ENCODE measurements at places on chromosomes 4 and X.

- no peak for DNase-seq
Observed at GRCh38 chr4:181807771-181808170, 435.4 kb upstream of the TENM3 start.

DNA sequence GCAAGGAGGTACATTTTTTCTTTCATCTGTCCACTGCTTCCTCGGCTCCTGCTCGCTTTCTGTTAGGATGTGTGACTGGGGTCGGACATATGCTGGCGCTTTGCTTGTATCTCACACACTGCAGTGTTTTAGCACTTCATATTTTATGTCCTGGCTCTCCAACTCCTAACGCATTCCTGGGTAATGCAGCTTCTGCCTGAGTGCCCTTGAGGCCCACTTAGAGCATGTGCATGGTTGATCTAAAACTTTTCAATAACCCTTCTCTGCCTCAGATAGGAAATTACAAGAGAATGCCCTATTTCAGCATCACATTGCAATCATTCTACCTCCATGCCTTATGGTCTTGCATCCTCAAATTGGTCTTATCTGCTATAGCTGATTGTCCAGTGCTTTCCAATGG is 65.3 kb downstream of the NEIL3 start:
- no peak for DNase-seq

- no peak for DNase-seq
Observed at GRCh38 chrX:41110801-41111625, 25.8 kb downstream of the USP9X start.

DNA sequence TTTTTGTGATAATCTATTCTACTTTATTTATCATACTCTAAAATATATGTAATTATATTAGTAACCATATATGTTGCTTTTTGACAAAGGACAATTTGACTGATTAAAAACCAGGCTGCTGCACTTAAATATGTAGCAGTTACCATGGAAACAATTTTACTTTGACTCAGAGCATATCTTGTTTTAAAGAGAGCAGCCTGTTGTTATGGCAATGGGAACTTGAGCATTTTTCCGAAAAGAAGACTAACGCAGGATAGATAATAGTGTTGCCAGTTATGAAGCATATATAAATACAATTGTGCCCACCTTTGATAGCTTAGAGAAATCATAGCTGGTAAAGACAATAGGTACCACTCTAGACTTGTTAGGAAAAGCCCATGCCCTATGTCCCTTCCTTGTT is 283.0 kb downstream of the GASK1B start:
- no peak for DNase-seq

DNA sequence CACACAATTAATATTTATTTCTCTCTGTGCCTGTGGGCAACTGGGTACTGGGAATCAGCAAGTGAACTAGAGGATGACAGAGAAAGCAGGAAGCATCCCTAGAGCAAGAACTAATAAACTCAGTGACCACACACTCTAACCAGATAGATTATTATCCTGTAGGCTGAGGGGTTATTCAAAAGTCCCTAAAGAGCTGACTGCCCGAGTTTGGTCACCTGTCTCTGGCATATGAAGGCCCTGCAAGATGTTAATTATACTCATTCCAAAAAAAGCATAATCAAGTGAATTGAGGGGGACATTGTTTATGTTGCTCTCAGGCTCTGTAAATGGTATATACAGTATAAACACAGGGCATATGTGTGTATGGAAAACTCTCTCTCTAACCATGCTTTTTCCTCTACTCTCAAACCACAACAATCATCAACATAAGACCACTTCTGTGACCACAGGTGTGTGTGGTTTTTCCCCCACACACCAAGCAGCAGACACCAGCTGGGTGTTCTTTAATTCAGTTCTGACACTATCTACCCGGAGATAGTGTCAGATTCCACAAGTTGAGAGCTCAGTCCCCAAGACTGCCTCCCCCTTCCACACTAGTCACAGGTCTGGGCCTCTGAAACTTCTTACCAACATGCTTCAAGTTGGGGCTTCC is 6.2 kb upstream of the HPSE start:
- no peak for DNase-seq

DNA sequence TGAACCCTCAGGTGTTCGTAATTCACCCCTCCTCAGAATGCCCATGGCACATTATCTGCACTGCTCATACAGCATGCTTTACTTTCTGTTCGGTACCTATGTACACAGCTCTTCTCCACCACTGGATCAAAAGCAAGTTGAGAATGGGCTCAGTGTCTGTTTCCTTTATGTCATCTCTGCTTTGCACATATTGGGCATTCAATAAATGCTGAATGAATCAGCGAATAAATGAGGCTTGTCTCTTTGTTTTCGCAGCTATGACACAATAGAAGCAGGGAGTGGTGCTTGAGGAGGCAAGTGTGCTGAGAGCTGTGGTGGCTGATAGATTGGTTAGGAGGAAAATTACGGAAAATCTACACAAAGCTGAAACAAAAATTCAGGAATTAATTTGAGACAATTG is 109.1 kb upstream of the VMA21 start:
- DNase-seq, result no peak

DNA sequence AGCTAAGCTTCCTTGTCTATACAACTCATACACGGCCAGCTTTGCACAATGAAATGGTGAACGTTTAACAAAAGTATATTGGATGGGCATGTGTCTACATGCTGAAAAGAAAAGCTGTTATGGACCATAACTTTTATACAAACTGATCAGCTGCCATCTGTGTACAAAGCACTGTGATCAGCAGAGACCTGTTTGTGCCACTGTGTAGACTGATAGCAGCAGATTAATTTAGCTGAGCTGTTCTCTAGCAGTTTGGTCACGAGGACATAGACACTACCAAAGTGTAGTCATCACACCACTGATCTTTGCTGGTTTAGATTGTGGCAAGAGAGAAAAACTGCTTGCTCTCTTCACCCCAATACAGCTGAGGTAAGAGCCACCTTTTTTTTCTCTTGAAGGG is 124.5 kb downstream of the RAPGEF2 start:
- DNase-seq, result no peak

- DNase-seq, result no peak
Observed at GRCh38 chr4:16351161-16351560, 124.9 kb upstream of the TAPT1 start.

DNA sequence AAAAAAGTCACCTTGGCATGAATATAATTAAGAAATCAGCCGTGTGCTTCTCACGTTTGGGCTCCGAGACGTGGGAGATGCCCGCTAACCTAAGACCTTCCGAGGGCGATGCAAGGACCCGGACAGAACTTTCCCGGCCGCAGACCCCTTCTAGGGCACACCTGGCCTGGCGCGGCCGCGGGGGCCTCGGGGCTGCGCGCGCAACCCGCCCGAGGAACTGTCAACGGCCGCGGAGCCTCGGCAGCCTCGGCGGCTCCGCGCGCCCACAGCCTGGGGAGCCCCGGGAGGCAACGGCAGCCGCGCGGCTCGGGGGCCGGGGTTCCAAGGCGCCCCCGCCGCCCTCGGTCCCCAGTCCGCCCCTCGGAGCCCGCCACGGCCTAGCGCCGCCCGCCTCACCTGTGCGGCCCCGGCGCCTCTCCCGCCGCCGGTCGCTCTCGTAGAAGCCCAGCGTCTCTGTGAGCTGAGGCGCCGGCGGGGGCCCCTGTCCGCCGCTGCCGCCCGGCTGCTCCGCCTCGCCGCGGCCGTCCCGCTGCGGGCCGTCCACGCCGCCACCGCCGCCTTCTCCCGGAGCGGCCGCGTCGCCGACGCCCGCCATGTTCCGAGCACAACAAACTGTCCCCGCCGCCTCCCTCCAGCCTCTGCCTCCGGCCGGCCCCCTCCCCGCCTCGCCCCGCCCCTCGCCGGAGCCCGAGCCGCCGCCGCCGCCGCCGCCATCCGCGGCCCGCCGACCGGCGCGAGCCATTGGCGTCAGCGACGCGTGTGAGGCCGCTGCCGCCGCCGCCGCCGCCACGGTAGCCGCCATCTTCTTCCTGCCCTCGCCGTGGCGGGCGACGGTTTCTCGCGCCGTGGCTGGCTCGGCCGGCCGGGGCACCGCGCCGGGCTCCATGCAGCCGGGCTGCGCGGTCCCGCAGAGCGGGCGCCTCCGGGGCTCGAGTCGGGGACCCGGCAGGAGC is at the start of gene TAPT1:
TAPT1 (minus strand) TSS at position 609 of the 953 bp plus-strand sequence; CDS start at position 595, 14 bp downstream.
- DNase-seq, result peak; percentile 78

GRCh38 chr4:84366161-84366560 is 132.9 kb downstream of the NKX6-1 start:
- no peak for DNase-seq

GRCh38 chr4:183408796-183409195 is 35.6 kb upstream of the CDKN2AIP start:
- no peak for DNase-seq

GRCh38 chr4:1055721-1056590 is 44.5 kb downstream of the FGFRL1 start:
- peak; percentile 60 for DNase-seq

All from AG08395 (cell line).